RCC 7860 (cell line): ENCODE measurements at places on chromosomes 3 and 15.

- no peak for DNase-seq
Observed at GRCh38 chr3:30156586-30157498, 449.6 kb upstream of the TGFBR2 start.

GRCh38 chr15:63473007-63473748 is 31.2 kb upstream of the USP3 start:
- no peak for DNase-seq

- DNase-seq = no peak
Observed at GRCh38 chr15:58669108-58669507, 80.4 kb downstream of the ADAM10 start.

- DNase-seq = peak; percentile 12
Observed at GRCh38 chr3:184786280-184786941, 25.6 kb upstream of the VPS8 start.

DNA sequence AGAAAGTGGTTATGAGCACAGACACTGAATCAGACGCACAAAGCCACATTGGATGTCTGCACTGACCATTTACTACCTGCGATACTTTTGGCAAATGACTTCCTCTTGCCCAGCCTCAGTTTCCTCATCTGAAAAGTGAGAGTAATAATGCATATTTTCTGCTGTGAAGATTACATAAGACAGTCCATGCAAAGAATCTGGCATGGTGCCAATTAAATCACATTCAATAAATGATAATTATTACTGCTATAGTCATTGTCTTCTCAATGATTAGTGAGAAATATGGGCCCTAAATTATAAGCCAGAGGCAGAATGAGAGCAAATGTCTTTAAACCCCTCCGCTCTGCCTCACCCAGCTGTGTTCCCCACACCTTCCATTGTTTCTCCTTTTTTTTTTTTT is 16.0 kb upstream of the BCL2L10 start:
- DNase-seq = no peak

GRCh38 chr15:53976844-53977392 is 1.3 kb upstream of the UNC13C start:
- peak; percentile 33 for DNase-seq

DNA sequence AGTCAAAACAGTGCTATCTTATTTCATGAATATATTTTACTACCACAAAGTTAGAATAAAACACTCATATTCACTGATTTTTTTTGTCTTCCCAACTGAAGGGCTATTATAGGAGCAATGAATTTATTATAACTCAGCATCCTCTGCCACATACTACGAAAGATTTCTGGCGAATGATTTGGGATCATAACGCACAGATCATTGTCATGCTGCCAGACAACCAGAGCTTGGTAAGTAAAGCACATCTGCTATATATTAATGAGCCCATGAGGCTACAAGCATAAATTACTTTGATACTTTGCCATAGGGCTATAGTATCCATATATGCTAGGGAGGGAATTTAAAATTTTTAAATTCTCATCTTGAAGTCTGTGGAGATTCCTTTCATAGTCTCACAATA is 95.9 kb downstream of the FEZF2 start:
- no peak for DNase-seq

DNA sequence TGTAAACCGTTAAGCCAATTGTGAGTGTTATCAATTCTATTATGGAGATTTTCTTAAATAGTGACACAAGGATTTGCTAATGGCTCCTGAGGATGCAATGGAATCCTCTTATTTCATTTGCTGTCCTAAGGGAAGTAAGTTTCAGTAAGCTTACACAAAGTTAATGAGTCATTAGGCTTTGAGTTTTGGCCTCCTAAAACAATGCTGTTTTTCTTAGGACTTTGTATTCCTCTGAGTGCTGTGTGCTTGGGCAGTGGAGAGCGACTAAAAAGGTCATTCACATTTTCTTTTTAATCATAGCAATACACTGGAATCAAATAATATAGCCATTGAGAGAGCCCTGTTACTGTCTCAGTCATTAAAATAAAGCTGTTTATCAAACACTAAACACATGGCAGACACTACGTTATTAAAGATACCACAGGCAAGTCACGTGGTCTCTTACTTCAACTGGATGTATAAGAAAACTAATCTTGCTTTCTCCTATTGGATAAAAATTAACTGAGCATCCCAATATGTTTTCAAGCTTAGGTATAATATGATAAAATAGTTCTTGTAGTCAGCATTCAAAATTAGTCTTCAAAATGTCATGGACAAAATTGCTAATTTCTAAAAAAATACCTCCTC is 290.8 kb downstream of the NLGN1 start:
- DNase-seq = no peak
